Hippocampal formation (tissue), 2 donors: ENCODE measurements at places on chromosomes 2 and 18.
A peak's percentile ranks its signal among the peaks of the same experiment; 100 is the strongest.

GRCh38 chr18:46629361-46629760, 27.7 kb downstream of the LOXHD1 start:
- DNase-seq, result no peak

- no peak for DNase-seq
Measured at GRCh38 chr2:101501443-101501842, 26.5 kb upstream of the RFX8 start.

DNA sequence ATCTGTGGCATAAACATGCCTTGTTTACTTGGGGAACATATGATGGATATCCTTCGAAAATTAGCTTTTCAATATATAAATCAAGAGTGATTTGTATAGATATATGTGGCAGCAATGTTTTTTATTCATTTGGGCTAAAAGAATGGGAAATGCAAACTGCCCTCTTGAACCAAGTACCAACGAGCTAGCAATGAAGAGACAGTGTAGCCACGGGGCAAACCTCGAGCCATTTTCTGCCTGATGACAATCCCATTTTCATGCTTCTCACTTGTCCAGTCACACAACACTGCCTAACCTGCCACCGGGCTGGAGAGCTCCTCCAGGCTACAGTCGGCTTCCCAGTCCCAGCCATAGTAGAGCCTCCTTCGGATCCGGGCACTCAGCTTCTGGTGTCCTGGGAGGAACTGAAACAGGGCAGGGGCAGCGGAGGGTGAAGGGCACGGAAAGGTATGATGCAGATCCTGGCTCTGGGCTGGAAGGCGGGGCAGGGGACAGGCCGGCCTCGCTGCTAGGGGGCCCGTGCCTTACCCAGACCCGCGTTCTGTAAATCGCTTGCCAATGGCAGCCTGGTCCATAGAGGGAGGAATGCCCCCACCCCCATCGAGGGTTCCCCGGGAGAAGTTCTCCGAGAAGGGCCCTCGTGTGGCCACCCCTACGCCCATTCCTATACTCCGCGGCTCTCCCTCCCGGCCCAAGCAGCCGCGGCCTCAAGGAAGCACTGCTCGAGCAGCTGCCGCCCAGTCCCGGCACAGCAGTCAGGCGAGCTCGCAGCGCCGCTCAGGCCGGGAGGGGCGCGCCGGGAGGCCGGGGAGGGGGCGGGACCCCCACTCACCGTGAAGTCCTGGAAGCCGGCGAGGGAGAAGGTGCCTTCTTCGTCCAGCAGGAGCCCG, 552 bp downstream of the CNPPD1 start:
- DNase-seq, result peak; percentile 65

GRCh38 chr2:145750144-145750543, 1230.2 kb upstream of the ZEB2 start:
- no peak for DNase-seq

GRCh38 chr18:29378651-29379136, 1201.8 kb upstream of the CDH2 start:
- DNase-seq, result no peak

GRCh38 chr2:12089001-12089400, 342.6 kb downstream of the LPIN1 start:
- DNase-seq, result no peak

DNA sequence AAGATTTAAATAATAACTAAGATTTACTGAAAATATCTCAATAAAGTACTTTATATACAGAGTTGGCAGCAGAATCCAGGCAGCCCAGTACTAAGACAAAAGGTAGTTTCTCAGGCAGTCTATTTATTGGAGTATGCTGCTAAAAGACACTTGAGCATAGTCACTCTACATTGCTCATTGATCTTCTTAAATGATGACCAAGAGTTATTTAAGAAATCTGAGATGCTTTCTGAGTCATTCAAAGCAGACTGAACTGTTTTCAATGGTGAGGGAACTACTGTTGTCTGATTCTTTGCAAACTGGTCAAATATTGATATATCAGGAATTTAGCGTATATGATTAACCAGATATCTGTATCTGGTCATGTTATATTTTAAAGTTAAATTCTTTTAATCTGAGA, 133.6 kb downstream of the PHLPP1 start:
- DNase-seq, result no peak

DNA sequence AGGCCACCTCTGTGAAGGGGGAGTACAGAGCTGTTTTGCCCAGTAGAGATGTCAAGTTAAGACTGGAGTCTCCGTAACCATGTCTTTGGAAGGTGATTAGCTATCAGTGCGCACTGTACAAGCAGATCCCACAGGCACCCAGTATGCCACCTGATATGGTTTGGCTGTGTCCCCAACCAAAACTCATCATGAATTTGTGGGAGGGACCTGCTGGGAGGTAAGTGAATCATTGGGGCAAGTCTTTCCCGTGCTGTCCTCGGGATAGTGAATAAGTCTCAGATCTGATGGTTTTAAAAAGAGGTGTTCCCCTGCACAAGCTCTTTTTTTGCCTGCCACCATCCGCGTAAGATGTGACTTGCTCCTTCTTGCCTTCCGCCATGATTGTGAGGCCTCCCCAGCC, 90.2 kb downstream of the ACTR2 start:
- DNase-seq, result no peak

DNA sequence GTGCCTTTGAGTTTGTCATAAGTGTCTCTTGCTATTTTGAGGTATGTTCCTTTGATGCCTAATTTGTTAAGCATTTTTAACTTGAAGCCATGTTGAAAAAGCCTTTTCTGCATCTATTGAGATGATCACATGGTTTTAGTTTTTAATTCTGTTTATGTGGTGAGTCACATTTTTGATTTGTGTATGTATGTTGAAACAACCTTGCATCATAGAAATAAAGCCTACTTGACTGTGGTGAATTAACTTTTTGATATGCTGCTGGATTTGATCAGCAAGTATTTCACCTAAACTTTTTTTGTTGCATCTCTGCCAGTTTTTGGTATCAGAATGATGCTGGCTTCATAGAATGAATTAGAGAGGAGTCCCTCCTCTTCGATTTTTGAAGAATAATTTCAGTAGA, 469.7 kb downstream of the CDH2 start:
- DNase-seq, result no peak
